Fibroblast of lung (primary cell): ENCODE measurements at places on chromosomes 6 and 20. TPM values are rescaled to one million over a fixed set of nuclear protein-coding genes. Genes with fewer than 3 reads are reported as not detected.

DNA sequence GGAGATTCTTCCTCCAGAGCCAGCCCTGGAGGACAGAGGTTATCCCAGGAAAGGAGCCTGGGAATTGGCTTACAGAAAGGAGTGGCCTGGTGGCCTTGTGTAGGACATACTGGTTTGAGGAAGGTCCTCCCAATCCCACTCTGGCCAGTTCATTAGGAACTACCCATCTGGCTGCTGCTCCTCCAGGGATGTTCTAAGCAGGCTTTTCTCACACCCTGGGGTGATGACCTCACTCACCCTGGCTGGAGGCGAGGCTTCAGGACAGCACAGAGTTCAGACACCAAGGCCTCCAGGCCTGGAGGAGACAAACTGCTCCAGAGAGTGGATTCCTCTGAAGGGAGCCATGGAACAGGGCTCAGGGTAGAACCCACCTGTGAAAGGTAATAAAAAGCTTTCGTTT is 8.9 kb downstream of the GNMT start:
- no peak overlapping the region for H3K27ac ChIP-seq
- H3K27me3 ChIP-seq = no peaks in the 10 kb centered on the region
- H3K4me3 ChIP-seq = no peak overlapping the region
- peaks cover 8% of the 10 kb centered on the region for H3K36me3 ChIP-seq
- DNase-seq = no peak
- no peaks in the 10 kb centered on the region for H3K4me1 ChIP-seq

The TSPO2 gene
- total RNA-seq = not detected in 2 replicates

- no peak overlapping the region for H3K27ac ChIP-seq
- no peaks in the 10 kb centered on the region for H3K36me3 ChIP-seq
- H3K4me1 ChIP-seq = no peaks in the 10 kb centered on the region
Measured at GRCh38 chr20:5674176-5674660, 76.0 kb upstream of the SHLD1 start.

The HLA-DMB gene
- total RNA-seq = 0.51 and 0.83 TPM in 2 replicates

DNA sequence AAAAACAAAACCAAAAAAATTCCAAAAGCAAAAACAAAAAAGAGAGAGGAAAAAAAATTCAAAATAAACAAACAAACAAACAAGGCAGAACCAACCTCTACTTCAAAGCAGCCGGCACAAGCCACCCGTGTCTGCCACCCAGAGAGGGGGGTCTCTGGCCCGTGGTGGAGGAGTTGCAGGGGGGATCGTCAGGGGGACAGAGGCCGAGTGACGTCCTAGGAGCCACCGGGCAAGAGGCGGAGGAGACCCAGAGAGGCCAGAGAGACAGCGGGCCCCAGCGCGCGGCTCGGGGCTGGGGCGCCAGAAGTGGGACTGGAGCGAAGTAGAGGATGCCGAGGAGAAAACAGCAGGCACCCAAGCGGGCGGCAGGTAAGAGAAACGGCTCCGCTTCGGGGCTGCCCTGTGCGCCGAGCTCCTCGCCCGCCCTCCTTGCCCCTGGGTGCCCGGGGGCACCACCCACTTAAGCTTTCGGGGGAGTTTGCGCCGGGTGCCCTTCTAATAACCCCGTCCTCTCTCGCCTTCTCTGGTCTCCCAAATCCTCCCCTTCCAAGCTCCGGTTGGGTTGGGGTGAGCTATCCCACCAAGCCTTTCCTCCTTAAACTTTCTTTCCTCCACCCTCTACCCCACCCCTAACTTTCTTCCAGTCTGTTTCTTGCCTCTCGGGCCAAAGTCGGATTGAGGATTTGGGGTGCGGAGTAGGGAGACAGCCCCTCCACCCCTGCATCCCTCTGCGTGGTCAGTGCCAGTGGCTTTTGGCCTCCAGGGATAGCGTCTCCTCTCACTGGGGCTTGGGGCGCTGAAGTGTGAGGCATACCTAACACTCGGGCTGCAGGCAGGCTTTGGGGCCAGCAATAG is 1.0 kb downstream of the TSHZ2 start:
- no peak overlapping the region for H3K27ac ChIP-seq
- no peaks in the 10 kb centered on the region for H3K27me3 ChIP-seq
- no peaks in the 10 kb centered on the region for H3K4me1 ChIP-seq
- peak overlapping the region; percentile 61 for H3K4me3 ChIP-seq

- H3K27ac ChIP-seq = no peak overlapping the region
- no peak overlapping the region for H3K4me3 ChIP-seq
- no peaks in the 10 kb centered on the region for H3K27me3 ChIP-seq
- no peak for DNase-seq
- H3K4me1 ChIP-seq = no peaks in the 10 kb centered on the region
Measured at GRCh38 chr6:95742767-95743289, 165.5 kb downstream of the MANEA start.

GRCh38 chr6:89482126-89482525 is 49.2 kb downstream of the ANKRD6 start:
- no peaks in the 10 kb centered on the region for H3K27me3 ChIP-seq
- H3K4me1 ChIP-seq = no peaks in the 10 kb centered on the region
- H3K27ac ChIP-seq = no peak overlapping the region
- no peak overlapping the region for H3K4me3 ChIP-seq
- DNase-seq = peak; percentile 55
- H3K36me3 ChIP-seq = no peaks in the 10 kb centered on the region

The SNAP25 gene
- total RNA-seq = 1.5 and 4.5 TPM in 2 replicates

DNA sequence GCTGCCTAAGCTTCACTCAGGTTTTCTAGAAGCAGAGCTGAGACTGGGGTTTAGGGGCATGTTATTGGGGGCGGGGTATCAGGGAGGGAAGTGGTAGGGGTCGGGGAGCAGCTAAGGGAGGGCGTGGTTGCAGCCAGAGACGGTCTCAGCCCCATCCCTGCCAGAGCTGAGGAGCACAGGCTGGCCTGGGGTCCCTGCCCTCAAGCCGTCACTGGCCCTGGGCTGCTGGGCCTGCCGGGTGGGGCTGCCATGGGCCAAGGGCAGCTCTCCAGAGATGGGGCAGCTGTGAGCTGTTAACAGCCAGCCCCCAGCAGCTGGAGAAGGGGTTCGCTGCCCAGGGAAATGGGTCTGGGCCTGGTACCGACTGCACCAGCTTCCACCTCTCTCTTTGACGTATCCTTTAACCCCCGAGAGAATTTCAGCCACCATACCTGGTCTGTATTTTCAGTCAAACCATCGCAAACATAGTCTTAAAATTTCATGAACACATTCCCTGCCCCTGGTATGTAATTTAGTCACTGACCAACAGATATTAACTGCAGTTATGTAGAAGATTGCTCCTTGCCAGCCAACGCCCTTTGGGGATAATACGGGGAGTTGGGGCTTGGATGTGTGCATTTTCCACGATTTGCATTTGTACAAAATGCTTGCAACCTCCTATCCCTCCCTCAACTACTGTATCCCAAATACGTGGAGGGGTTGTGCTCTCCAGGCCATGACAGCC is 253.4 kb downstream of the TAF4 start:
- no peaks in the 10 kb centered on the region for H3K4me1 ChIP-seq
- no peak overlapping the region for H3K27ac ChIP-seq
- peaks cover 9% of the 10 kb centered on the region for H3K27me3 ChIP-seq
- DNase-seq = no peak
- H3K4me3 ChIP-seq = no peak overlapping the region
- H3K36me3 ChIP-seq = no peaks in the 10 kb centered on the region
